ENCODE measurements at places on chromosomes 3 and 15.

DNA sequence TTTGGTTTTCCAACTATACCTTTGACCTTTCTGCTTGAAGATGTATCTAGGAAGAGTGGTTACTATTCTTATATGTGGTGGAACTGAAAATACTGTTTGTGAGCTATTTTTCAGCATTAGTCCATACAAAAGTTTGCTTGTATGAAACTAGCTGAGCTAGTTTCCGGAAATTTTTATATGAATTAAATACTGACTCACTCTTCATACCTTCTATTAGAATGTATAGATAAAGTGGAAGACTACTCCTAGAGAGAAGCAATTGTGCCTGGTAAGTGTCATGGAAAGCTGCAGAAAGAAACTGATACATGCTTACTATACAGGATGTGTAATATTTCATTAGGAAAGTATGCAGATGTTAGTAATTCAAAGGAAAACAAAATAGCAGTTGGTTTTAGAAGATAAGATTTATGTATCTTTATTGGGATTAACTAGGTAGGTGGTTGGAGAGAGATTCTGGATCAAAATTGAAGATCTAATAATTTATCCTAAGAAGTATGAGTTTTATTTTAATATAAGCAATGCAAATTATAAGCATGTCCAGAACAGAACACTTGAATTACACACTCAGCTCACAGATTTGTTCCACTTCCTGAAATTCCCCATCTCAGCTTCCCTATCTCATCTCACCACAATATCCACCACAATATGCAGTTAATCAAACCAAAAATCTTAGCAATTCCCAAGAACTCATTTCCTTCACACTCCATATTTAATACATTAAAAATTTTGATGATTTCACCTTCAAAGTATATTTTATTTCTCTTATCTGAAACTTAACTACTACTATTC, 82.8 kb downstream of the BCHE start:
- DNase-seq, result no peak

GRCh38 chr3:46935168-46935858, 41.2 kb downstream of the CCDC12 start:
- DNase-seq, result peak; percentile 99

- DNase-seq, result no peak
These were observed 44.6 kb upstream of the LEKR1 start for GRCh38 chr3:156781310-156782230.

GRCh38 chr3:120102232-120102631, 8.0 kb upstream of the GSK3B start:
- DNase-seq, result no peak

DNA sequence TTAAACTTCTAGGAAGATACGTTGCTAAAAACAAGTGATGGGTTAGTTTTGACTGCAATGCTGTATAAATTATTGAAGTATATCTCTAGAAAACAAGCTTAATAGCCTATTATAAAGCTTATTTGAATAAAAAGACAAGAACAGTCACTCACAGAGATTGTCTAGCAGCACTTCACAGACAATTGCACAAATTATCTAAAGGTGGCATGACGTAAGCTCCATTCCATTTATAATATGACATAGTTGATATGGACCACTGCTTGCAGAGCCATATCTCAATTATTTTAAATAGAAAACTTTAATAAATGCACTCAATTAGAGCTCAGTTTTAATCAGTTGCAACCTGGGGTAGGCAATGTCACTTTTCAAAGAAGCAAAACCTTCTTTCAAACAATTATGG, 319.9 kb upstream of the GBE1 start:
- no peak for DNase-seq

DNA sequence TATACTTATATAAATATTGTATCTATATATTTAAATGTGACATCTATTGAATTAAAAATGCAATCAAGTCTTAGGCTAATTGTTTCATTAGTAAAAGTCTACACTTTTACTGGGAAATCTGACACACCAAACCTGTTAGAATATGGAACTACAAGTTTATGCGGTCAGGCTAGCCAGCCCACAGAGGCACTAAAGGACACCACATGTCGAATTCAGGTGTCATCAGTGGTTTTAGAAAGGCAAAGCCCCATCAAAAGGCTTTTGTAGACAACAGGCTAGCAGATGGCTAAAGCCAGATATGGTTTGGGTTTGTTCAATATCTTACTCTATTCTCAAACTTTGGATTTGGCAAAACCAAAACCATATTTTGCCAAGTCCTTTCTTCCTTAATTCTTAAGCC, 411.0 kb downstream of the MECOM start:
- DNase-seq, result no peak

DNA sequence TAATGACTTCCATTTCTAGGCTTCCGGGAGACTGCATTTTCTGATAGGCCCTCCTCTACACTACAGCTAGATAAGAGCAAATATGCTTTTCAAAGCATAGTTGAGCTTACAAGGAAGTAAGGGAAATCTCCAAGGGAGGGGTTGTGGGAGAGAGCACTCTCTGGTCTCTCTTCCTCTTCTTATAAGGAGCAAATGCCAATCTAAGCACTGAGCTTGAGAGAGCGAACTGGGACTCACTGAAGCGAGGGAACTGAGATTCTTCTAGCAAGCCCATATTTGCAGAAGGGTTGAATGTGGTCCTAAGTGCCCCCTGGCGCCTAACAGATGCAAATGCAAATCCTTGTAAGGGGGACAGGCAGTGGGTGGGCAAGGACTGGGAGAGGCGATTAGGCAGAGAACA, 164.8 kb downstream of the ERC2 start:
- DNase-seq, result peak; percentile 20

GRCh38 chr3:169058681-169059080, 604.8 kb downstream of the MECOM start:
- no peak for DNase-seq

GRCh38 chr3:98829246-98829832, 66.2 kb downstream of the ST3GAL6 start:
- DNase-seq, result no peak

DNA sequence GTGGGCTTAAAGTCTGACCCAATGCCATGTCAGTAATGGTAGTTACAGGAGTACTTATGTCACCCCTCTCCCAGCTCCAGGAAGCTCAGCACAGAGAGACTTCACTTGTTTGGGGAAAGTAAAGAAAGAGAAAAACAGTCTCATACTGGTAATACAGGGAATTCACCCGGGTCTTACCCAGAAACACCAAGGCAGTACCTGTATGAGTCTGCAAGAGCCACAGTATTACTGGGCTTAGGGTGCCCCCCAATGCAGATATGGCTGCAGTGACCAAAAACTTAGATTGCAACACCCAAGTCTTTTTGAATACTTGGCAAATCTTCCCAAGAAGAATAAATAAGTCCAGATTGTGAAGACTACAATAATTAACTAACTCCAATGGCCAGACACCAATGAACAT, 622.1 kb downstream of the IGSF11 start:
- DNase-seq, result no peak

GRCh38 chr15:99979371-99979770, 246.1 kb upstream of the LYSMD4 start:
- no peak for DNase-seq

- DNase-seq, result no peak
These were observed 5.3 kb downstream of the TUBGCP4 start for GRCh38 chr15:43376017-43376705.

DNA sequence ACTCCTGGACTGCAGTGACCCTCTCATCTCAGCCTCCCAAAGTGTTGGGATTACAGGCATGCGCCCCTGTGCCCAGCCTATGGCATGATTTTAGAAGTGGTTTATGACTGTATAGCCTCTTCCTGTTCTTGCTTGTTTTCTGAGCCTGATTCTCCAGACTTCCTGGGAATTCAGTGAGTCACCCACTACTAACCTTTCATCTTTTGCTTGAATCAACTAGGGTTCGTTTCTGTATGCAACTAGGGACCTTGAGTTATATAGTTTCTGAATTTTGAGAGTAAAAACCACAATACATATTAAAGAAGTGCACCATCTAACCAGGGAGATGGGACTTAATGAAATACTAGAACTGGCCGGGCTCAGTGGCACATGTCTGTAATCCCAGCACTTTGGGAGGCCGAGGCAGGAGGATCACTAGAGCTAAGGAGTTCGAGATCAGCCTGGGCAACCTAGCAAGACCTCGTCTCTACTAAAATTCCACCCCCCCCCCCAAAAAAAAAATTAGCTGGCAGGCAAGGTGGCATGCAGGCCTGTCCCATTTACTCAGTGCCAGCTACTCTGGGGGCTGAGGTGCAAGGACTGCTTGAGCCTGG, 76.0 kb downstream of the ZNF609 start:
- peak; percentile 67 for DNase-seq

- DNase-seq, result no peak
These were observed 58.9 kb upstream of the KY start for GRCh38 chr3:134709561-134710312.

DNA sequence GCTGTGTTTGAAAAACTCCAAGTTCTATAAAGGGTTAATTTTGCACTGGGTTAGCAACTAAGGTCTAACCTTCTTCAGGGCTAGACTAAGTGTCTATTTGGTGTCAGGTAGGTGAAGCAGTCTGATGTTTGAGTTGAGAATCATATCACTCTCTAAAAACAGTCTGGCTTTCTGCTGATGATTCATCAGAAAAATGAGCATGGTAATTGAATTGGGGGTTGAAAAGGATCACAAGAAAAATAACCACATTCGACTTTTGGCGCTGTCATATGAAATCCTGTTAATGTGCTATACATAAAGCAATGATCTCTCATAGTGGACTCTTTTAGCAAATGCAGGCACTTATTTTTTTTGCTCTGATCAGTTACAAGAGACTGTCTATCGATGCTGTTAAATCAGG, 242.2 kb upstream of the AZI2 start:
- DNase-seq, result no peak

DNA sequence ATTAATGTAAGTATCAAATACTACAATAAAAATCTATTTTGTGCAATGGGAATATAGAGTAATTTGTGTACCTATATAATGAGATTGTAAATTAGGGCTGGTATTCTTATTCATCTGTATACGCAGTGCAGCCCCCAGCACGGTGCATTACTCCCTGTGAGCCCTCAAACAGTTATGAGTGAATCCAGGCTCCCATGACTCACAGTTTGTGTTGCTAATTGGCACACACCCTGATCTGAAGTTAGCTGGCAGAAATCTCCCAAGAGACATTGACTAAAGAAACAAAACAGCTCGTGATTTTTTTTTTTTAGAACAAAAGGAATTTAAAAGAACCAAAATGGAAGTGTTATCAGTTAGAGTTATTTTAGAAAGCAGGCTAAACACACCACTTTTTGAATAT, 15.7 kb downstream of the GK5 start:
- DNase-seq, result peak; percentile 30

DNA sequence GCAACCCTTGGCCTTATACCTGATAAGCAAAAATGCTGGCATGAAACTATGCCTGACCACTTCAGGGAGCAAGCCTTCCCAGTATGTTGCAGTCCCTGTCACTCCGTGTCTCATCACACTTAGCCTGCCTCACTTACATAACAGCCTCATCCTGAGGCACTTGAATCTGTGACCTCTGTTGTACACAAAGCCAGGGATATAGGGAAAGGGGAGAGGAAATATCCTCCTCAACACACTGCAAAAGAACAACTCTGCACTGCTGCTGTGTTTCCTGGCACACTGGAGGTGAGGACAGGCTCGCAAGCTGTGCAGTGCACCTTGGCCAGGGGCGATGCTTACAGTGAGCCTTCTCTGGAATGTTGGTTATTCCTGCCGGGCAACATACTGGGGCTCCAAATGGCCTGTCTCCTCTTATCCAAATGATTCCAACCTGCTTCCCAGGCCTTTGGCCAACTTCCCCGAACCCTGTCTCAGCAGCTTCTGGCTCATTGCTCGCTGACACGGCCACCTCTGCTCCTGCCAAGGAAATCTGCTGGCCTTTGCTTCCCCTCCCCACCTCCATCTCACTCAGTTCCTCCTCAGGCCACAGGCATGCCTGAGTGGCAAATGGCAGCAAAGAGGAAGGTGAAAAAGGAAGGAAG, 109.2 kb downstream of the CD47 start:
- DNase-seq, result no peak

GRCh38 chr15:52078876-52079700, 33.5 kb downstream of the BCL2L10 start:
- no peak for DNase-seq

DNA sequence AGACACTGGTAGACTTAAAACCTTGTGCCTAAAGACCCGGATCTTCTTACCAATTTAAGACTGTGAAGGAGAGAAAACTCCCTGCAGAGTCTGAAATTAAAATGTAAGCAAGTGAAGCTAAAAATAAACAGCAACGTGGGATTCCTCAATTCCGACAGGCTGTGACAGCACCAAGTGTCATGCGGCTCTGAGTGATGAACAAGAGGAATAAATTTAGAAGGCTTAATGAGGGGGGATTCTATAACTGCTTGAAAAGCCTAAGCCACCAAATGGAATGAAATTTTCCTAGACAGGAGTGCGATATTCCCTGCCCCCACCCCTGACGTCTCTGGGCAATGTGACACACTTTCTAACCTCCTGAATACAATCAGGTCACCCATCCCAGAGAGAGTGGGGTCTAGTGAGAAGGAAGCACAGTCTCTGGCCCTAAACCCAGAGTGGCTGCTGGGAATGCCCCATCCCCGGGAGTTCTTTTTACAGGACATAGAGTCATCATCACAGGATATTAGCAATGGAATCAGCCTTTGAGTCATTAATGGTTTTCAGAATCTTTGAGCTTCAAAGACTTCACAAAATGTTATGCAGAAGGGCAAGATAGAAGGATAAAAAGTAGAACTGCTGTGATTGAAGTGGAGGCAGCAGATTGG, 114.3 kb downstream of the EDEM1 start:
- no peak for DNase-seq

DNA sequence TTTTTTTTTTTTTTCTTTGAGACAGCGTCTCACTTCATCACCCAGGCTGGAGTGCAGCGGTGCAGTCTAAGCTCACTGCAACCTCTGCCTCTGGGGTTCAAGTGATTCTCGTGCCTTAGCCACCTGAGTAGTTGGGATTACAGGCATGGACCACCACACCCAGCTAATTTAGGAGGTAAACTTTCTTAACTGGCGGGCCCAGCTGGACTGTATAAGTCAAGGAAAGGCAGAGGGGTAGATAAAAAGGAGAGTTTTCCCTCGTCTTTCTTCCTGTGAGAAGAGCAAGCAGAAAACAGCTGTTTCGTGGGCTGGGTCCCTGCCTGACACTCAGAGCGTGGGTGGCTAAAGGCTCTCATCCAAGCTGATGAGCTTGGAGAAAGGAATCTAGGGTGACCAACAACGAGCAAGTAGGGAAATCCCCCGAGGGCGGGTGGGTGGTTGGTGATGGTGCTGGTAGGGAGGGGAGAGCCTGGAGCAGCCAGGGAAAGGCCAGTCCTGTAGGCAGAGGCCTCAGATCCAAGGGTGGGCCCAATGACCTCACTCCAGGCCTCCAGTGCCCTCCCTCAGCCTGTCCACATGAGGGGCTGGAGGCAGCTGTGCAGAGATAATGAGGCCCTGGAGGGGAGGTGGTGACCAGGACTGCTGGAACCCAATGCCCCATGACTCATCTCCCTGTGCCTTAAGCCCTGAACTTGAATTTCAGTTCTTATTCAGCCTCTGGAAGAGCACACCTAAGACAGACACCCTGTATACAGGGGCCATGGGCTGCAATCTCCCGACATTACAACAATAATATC, 43.1 kb upstream of the LIMD1 start:
- peak; percentile 94 for DNase-seq

- DNase-seq, result no peak
These were observed 92.4 kb upstream of the ANKRD34C start for GRCh38 chr15:79190093-79190492.

- DNase-seq, result no peak
These were observed 5.4 kb upstream of the ACAN start for GRCh38 chr15:88797663-88798339.

Data from HS-27A (cell line).